ENCODE measurements at places on chromosomes 16 and 17.

GRCh38 chr17:21251337-21252010 is 1.7 kb downstream of the NATD1 start:
- DNase-seq, result no peak

GRCh38 chr17:71145486-71145885 is 975.3 kb upstream of the SOX9 start:
- DNase-seq, result no peak

GRCh38 chr16:64196444-64196843 is 925.4 kb downstream of the CDH11 start:
- no peak for DNase-seq

DNA sequence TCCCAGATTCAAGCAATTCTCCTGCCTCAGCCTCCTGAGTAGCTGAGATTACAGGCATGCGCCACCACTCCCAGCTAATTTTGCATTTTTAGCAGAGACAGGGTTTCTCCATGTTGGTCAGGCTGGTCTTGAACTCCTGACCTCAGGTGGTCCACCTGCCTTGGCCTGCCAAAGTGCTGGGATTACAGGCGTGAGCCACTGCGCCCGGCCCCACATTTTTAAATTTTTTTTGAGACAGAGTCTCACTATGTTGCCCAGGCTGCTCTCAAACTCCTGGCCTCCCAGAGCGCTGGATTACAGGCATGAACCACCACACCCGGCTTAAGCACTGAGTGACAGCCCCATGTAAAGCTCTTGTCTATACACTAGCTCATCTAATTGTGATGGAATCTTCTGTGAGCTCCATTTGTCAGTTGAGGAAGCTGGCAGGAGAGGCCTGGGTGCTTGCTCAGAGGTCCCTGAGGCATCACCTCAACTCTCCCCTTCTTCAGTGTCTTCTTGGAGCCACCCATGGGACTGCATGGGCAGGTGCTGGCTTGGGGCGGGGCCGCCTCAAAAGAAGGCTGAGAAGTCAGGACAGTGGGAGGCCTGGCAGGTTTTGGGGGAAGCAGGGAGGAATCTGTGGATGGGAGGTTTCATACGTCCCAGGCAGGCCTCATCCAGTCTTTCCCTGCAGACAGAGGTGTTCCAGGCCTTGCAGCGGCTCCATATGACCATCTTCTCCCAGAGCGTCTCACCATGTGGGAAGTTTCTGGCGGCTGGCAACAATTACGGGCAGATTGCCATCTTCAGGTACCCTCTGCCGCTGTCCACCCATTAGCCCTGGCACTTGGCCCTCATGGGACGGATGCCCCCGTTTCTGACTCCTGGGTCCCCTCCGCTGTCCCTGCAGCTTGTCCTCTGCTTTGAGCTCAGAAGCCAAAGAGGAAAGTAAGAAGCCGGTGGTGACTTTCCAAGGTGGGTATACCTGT is 1.5 kb downstream of the THOC6 start:
- DNase-seq, result no peak

- no peak for DNase-seq
Measured at GRCh38 chr17:45906927-45907622, 12.7 kb downstream of the MAPT start.

DNA sequence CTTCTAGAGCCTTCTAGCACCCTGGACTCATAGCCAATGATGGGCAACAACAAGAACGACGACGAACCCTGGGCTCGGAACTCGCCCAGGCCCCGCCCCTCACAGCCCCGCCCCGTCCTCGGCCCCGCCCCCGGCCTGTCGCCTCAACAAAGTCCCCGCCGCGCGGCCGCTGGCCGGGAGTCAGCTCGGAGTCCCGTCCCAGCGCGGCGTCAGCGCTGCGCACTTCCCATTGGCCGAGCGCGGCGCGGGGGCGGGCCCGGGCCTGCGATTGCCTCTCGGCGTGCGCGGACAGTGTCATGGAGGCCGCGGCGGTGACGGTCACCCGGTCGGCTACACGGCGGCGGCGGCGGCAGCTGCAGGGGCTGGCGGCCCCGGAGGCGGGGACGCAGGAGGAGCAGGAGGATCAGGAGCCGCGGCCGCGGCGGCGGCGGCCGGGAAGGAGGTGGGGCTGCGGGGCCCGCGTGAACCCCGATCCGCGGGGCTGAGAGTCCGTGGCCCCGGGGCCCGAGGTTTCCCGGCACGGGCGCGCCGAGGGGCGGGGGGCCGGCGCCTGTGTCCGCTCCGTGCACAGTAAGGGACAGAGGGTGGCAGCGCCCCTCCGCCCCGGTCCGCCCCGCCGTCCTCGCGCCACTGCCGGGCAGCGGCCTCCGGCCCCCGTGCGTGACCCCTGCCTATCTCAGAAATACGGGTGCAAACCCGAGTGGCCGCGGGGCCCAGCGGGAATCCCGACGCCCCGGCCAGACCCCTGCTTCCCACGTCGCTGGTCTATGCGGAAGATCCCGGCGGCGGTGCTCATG is at the start of gene ENGASE:
Gene ENGASE (plus strand): TSS at position 176 of the 797 bp plus-strand sequence. CDS start 121 bp downstream, at position 297.
- DNase-seq, result no peak

DNA sequence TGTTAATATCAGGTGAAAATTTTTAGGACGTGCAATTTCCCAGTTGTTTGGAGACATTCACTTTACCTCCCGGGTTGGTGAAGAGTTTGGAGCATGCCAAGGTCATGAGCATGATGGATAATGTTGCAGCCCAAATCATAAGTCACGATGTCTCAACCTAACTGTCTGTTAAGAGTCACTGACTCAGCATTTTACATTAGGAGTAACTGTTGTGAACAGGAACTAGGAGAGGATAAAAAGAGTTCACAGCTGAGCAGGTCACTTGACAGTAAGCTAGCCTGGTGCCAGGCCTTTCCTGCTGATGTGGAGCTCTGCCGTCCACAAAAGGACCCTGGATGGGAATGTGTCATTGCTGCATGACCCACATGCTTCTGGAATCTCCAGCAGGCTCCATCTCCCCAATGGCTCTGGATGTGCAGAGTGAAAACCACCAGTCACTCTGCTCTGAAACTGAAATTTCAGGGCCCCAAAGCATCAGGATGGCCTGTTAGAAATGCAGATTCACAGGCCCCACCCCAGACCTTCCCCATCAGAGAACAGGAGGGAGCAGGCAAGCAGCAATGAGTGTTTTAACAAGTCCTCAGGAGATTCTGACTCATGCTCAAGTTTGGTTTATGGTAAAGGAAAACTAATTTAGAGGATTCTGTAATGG is 371.6 kb upstream of the MAF start:
- no peak for DNase-seq

GRCh38 chr17:71327376-71328059 is 793.3 kb upstream of the SOX9 start:
- DNase-seq, result peak; percentile 23
